ELF-1 (cell line): ENCODE measurements at places on chromosomes 11 and 22.

DNA sequence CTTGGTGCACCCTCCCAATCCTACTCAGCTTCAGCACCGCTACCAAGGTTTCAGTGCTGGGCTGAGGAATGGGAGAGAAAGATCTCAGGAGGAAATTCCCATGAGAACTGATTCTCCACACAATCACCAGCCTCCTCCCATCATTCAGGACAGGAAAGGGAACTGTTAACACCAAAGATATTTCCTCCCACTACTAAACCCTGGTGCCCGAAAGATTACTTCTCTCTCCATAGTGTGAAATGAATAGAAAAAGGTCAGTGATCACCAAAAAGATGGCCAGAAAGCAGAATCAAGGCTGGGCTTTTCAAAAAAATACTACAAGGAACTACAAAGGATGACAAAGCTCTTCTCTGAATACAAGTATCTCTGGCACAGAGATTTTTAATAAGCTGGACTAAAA, 26.1 kb downstream of the TCIRG1 start:
- DNase-seq: no peak

- DNase-seq: peak; percentile 83
Measured at GRCh38 chr11:67303132-67303834, at the start of gene SSH3. TSS of gene SSH3 (plus strand) at chr11:67303530. CDS start at chr11:67303626, 96 bp downstream.

GRCh38 chr11:88354912-88355311, 17.4 kb upstream of the CTSC start:
- no peak for DNase-seq

GRCh38 chr11:108670451-108670850, 5.6 kb downstream of the DDX10 start:
- DNase-seq: no peak

DNA sequence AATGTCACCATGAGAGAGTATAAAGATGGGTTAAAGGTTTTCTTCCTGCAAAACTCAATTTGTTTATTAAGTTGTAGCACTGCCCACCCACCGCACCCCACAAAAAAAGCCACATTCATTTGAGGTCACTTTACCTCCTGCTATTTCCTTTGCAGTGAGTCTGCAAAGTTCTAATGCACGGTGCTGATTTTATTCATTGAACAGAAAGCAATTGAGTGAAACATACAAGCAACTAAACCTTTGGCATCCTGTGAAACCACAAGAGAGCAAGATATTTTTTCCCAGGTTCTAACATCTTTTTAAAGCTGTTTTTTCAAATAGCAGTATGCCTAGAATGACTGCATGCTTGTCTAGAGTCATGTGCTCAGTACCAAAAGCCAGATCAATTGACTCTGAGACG, 39.0 kb downstream of the RRAS2 start:
- DNase-seq: no peak

DNA sequence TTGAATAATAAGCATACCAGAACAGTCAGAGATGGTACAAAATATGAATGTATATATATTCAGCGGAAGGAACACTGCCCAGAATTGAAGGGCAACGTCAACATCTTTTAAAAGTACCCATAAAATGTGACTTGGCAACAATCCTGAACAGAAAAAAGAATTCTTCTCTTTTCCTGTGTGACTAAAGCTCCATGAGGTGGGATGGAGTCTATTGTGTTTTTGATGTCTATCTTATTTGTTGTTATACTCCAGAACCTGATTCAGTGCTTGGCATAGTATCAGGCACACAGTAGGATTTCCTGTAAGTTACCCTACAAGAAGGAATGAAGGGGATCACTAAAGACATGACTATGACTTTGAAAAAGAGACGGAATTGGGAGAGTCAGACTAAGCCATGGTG, 10.3 kb downstream of the LDLRAD3 start:
- no peak for DNase-seq

GRCh38 chr22:47294222-47294532, 531.7 kb downstream of the TBC1D22A start:
- no peak for DNase-seq

- DNase-seq: no peak
Measured at GRCh38 chr11:61297746-61298145, 2.6 kb upstream of the VWCE start.

DNA sequence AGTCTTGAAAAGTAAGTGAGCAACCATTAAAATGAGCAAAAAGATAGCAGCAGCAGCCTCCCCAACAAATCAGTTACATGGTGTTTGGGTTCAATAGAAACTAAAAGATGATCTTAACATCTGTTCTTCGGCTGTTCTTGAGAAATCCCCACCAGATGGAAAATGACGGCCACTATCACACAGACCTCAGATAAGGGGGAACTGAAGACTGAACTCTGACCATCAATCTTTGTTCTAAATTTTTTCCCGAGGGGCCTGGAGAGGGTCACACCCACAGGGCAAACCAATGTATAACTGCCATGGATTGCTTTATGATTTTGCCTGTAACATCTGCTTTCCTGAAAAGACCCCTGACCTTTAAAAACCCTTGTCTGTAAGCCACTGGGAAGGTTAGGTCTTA, 624.8 kb upstream of the KIRREL3 start:
- DNase-seq: no peak

GRCh38 chr11:125399945-125400344, 96.1 kb downstream of the FEZ1 start:
- DNase-seq: no peak

GRCh38 chr11:44727373-44728287, 868 bp downstream of the TSPAN18 start:
- DNase-seq: peak; percentile 88

DNA sequence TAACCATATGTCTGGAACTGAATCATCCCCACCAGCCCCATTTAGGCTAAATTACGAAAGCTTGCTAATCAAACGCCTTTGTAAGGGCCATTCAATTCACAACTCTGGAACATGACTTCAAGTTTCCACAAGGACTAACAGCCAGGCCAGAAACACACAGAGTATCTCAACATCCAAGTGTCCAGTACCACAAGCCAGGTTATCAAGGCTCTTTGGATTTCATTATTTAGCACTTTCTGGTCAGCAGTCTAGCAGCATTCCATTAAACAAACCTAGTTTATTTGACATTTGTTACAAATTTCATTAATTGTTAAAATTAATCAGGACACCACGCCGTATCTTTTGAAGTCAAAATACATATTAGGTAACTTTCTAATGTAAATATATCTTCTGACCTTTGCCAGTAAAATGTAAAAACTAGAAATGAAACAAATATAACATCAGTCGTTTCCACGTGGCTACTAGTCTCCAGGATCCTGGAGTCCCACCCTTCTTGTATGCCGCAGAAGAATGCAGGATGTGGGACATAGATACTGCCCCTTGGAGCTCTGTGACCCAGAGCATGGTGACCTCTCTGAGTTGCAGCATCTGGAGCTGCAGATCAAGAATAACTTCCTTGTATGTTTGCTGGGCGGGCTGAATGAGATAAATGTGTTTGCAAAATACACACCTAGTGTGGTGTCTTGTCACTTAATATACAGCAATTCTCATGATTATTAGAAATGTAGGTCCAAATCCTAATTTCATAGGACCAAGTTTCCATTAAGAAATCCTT, 64.7 kb downstream of the MPPED2 start:
- no peak for DNase-seq
